ENCODE measurements at places on chromosomes 7 and 10.

GRCh38 chr7:43700059-43700501 lies 29.2 kb downstream of the COA1 start:
- DNase-seq: peak; percentile 73

GRCh38 chr10:60863796-60864195 lies 80.2 kb downstream of the RHOBTB1 start:
- DNase-seq: no peak

DNA sequence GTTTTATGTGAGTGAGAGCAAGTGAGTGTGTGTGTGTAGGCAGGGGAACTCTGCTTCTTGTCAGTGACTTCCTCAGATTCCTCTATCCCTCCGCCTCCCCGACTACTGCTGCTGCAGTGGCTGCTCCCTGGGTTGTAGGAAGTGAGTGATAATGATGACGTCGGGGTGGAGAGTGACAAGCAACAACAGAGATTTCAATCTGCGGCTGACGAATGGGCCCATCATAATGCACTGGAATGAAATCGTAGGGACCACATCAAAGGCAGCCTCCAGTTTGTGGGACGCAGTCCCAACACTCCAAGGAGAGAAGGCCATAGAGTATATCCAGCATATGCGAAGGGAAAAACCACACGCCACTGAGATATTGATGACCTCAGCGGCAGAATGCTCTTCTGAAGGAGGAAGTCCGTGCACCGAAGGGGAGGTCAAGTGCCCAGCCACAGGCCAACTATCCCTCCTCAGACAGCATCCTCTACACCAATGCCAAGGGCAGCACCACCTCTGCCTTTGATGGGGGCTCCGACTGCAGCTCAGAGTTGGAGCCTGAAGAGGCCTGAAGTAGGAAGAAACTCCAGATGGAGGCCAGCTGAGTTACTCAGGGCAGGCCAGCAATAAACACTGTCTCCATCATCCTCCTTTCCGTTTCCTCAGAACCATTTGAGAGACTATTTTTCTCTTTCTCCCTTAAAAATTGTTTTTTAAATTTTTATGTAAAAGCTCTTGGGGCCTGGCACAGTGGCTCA lies 11.3 kb upstream of the STMP1 start:
- DNase-seq: no peak

- DNase-seq: no peak
Observed at GRCh38 chr10:59856104-59856503, 50.3 kb downstream of the CCDC6 start.

DNA sequence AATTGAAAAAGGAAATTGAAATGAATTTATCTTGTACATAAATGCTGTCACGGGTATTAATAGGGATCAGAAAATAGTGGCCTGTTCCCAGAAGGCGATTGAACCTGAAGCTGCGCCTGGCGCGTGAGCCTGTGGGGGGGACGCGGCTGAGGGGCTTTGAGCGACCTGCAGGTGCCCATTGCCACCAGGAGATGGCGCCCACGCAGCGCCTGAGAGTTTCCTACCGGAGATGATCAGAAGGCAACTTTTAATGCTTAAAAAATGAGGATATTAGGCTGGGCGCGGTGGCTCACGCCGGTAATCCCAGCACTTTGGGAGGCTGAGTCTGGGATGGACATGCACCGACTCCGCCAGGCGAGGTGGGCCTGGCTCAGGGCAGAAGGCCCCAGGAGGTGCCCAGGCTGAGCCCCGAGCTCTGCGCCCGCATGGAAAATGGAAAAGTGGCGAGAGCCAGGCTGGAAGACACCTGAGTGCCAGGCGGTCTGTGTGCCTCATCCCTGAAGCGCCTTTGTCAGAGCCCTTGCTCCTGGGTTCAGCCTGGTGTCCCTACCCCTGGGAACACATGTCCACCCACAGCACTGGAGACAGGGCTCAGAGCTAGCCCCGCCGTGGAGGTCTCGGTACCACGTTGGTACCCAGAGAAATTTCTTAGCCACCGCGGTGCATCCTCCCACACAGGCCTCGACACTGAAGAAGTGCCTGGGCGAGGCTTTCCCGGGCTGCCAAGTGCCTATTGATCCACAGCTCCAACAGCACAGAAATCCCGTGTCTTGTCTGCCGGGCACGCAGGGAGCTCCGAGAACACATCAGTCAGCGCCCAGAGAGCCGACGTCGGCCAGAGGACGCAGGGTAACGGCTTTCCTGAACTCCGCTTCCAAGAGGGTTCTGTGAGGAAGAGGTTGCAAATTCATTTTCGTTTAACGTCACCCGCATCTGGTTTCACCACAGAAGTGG lies 117.4 kb downstream of the INPP5A start:
- DNase-seq: peak; percentile 44

DNA sequence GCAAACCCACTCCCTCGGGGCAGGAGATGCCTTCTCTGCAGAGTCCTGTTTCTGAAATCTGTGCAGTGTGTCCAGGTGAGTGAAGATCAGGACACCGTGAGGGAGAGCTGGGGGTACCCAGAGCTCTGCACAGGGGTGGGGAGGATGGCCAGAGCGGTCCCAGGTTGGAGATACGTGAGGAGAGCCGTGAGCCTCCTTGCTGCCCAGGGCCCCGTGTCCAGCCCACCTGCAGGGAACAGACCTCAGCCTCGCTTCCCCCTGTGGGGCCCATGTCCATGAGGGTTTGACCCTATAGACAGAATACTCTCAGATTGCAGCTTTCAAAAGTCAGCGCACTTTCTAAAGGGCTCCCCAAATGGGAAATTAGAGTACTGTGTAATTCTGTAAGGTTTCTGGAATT lies 66.5 kb upstream of the EN2 start:
- no peak for DNase-seq

- no peak for DNase-seq
Observed at GRCh38 chr10:131810036-131810804, 90.6 kb upstream of the PPP2R2D start.

DNA sequence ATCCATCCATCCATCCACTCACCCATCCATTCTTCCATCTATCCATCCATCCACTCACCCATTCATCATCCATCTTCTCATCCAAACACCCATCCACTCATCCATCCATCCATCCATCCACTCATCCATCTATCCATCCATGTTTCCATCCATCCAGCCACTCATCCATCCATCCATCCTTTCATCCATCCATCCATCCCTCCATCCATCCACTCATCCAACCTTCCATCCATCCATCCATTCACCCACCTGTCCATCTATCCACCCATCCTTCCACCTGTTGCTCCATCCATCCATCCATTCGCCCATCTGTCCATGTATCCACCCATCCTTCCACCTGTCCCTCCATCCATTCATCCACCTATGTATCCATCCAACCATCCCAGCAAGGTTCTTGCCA lies 378.4 kb upstream of the PFKP start:
- DNase-seq: no peak

GRCh38 chr10:93261961-93262610 lies 188.4 kb downstream of the CYP26A1 start:
- no peak for DNase-seq

Measured in fibroblast of the conjunctiva (primary cell).